AG10803 (cell line): ENCODE measurements at places on chromosomes 12 and 14.
A peak's percentile ranks its signal among the peaks of the same experiment; 100 is the strongest.

DNA sequence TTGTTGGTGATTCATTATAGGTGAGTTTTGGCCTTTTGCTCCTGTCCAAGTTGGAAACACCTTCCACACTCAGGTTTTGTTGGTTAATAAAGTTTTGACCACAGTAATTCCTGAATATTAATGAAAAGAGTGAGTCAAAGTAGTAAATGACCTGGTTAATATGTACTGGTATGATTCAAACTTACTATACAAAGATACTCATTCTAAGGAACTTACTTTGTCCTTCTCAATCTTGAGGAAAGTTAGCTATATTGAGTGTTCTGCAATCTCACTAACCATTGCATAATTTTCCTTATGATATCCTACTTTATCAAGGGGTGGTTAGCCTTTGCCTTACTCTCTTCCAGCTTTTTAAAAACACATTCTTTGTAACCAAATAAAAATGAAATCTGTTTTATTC is 20.9 kb upstream of the HECTD1 start:
- DNase-seq: no peak

GRCh38 chr12:11958221-11959091 is 112.3 kb upstream of the BCL2L14 start:
- DNase-seq: peak; percentile 93

GRCh38 chr14:79091381-79091963 is 921.3 kb downstream of the NRXN3 start:
- no peak for DNase-seq

DNA sequence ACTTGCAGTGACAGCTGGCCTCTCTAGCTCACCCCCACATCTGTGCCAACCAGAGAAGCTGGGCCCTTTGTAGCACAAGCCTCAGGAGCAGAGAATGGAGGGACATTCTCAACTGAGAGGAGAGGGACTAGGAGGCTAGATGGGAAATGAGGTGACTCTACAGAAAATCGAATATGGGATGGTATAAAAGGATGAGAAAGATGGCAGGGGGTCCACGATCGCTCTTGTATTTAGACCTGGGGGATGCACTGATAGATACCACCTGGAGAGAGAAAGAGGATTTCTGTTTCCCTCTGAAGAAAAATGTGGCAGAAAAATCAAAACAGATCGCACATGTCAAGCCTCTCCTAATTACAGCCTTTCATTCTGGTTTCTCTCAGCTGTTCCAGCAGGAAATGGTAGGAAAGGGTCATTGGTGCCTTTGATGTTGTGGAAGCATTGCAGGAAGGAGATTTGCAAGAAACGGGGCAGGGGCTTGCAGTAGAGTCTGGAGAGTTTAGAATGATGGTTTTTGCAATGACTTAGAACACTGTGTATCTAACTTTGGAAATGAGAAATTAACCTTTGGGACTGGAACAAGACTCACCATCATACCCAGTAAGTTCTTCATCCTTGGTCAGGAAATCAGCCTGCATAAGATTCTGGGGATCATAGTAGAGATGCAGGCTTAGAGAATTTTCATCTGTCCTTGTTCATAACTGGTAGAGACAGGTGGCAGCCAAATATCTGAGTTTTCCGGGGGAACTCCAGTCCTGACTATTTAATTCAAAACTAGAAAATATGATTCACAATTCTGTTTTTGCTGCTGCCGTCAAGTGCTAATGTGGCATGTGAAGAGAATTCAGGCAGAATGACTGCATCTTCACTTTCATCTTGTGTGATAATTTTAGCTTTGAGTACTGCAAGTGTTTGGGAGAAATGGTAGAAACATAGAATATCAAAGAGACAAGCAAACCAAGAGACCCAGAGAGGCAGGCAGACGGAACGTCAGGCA is 98.8 kb downstream of the DAD1 start:
- no peak for DNase-seq

DNA sequence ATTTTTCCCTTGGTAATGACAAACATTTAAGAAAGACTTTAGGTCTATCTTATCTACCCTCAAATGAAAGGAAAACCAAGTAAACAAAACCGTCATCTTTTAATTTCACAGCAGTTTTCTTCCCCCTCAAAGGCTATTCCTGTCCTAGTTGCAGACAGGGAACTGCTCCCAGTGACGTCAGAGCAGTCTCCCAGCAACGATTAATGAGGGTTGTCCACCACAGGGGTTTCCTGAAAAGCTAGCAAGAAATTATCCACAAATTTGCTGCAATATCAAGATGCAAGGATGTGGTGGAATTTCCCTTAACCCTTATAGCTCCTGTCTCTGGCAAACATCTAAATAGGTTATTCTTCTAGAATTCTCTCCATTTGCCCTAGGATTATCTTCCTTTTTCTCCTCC is 89.1 kb upstream of the STAC3 start:
- DNase-seq: peak; percentile 56

- DNase-seq: no peak
Measured at GRCh38 chr14:59566725-59567124, 9.9 kb downstream of the CCDC175 start.

DNA sequence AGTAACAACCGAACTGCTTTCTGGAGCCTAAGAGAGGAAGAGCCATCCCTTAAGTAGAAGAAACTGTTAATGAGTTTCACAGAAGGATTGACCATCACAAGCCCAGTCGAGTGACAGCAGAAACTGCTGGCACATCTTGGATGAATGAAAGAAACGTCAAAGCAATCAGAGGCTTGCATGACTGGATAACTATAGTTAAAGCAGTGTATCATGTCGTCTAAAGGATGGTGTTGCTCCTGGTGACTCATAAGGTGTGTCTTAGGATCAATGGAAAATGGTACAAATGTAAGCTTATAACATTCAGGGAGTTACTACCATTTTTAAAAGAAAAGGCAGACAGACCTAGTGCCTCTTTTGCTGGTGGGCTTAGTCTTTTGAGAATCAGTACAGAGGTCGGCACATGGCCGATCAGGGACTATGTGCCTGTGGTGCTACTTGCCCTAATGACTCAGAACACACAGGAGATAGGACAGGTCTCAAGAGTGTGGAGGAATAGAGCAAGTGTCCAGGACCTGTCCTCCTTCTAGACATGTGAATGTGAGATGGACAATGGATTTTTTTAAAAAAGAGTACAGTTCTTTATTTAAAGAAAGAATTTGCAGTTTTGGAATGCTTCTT is 55.7 kb downstream of the TMX1 start:
- no peak for DNase-seq

GRCh38 chr12:43287706-43288383 is 264.2 kb downstream of the ADAMTS20 start:
- DNase-seq: no peak
